ENCODE measurements at places on chromosomes 2 and 18.
A peak's percentile ranks its signal among the peaks of the same experiment; 100 is the strongest.

- peak; percentile 49 for DNase-seq
These were observed 98.8 kb downstream of the TRABD2A start for GRCh38 chr2:84781942-84782716.

DNA sequence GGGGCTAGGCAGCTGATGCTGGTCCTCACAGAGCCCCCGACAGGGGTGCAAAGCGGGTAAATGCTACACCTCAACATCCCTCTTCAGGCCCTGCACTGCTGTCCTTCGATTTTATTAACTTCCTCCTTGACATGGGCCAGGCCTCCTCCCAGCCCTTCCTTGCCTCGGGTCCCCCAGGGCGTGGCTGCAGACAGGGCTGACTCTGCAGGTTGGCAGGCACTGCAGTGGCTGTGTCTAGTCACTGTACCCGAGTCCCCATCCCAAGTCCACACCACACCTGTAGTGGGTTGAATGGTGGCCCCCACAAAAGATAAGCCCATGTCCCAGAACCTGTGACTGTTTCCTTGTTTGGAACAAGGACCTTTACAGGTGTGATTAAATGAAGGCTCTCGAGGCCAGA, 140.2 kb downstream of the TWIST2 start:
- no peak for DNase-seq

- no peak for DNase-seq
These were observed 14.2 kb downstream of the GALNT5 start for GRCh38 chr2:157271590-157272203.

DNA sequence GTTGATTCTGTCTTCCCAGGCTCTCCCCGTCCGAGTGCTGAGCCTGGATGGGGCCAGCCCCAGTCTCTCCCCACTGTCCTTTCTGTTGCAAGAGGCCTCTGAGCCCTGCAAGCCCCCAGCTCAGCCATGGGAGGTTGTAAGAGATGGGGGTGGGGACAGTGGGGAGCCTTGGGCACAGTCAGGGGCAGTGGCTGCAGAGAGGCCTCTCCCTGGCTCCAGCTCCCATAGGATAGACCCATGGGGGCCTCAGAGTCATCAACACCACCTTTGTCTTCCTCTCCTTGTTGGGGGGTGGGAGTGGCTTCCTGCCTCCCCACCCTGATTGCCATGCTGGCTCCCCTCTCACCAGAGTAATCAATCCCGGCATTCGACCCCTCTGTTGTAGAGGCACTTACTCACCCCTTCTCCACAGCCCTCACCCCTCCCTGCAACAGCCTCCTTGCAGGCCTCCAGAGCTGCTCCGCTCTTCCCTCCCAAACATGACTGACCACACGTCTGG, 37.5 kb upstream of the NPAS2 start:
- DNase-seq: no peak

- no peak for DNase-seq
These were observed 190.1 kb downstream of the LNPK start for GRCh38 chr2:175811971-175812370.

DNA sequence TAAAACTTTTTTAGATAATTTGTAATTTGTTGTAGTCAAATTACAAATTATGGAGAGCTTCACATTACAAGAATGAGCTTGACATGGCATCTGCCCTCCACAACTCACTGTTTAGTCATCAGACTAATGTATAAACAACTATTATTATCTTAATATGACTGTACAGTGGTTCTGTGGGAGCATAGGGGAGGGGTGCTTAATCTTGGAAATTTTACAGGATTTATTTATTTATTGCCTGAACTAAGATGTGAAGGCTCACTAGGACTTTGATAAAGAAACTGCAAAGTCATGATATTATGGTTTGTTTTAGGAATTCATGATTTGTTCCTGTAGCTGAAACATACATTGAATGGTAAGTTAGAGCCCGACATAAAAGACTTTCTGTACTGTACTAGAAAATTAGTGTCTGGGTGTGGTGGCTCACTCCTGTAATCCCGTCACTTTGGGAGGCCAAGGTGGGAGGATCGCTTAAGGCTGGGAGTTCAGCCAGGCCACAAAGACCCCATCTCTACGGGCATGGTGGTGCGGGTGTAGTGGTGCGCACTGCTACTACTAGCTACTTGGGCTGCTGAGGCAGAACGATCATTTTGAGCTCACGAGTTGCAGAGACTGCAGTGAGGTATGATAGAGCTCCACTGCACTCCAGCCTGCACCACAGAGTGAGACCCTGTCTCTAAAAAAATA, 2.1 kb downstream of the MARCHF7 start:
- DNase-seq: no peak

DNA sequence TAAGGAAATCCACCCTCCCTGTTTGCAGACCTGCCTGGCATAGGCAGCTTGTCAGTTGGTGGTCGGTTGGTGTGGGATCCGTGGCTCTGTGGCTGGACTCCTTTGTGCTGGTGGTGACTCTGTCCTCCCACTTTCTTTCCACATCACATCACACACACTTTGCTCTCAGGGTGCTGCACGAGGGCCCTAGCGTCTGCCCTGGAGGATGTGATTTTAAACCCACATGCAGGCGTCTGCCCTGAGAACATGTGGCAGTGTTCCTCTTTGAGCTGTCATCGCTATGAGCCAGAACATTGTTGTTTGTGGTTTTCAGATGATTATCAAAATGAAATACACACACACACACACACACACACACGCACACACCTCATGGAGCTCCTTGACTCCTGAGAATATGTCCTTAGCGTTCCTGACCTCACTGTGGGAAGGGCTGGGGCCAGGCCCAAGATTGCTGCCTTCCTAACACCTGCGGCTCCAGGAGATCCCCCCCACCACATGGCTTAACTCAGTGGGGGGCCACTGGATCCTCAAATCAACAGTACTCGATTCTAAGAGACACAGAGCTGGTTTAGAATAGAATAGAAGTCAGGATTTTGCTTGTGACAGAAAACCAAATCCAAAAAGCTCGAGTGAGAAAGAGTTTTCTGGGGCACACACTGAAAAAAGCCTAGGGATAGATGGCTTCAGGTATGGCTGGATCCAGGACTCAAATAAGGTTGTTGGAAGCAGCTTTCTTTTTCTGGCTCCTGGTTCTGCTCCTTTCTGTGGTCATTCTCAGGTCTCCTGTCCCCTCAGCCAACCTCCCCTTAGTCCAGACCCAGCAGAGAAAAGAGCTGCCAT, 54.8 kb downstream of the RTP5 start:
- peak; percentile 16 for DNase-seq

GRCh38 chr2:121534007-121534406, 3.3 kb downstream of the RNU4ATAC start:
- no peak for DNase-seq

DNA sequence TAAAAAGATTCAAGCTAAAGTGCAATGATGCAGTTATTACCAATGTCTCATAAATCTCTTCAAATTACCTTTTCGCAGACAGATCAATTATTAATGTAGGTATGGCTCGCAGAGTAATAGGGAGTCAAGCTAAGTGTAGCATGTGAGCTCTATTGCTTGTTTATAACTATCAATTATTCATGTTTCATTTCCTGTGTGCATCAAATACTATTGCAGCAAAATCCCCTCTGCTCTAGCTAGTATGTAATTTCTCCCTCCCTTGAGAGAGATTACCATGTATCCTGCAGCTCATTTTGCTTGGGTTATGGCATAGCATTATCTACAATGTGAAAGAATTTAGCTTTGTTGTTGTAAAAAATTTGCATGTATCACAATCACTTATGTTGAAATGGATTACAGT, 65.6 kb upstream of the SCN1A start:
- DNase-seq: no peak

DNA sequence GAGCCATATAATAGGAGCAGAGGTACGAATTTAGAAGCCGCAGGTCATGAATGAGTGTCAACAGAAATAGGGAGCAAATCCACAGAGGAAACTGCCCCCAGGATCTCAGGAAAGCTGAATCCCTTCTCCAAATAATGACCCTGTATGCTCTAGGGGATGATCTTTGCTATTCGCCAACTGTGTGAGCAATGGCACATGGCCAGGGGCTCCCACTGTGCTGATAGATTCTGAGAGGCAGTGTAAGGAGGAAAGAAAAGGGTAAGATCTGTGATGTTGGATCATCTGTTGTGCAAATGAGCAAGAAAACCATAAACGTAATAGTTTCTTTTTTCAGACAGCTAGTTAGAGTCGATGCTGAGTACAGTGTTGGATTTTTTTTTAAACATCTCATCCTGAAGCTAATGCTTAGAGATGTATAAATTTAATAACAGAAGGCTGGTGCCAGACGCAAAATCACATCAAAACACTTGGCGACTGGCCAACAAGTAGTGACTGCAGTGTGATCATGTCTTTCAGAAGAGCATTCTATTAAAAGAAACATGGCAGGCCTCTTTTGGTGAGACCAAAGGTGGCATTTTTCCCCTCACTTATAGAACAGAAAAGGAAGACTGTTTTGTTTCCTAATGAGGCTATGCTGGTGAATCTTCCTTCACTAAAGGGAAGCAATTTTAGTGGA, 77.4 kb downstream of the ABCA12 start:
- no peak for DNase-seq

DNA sequence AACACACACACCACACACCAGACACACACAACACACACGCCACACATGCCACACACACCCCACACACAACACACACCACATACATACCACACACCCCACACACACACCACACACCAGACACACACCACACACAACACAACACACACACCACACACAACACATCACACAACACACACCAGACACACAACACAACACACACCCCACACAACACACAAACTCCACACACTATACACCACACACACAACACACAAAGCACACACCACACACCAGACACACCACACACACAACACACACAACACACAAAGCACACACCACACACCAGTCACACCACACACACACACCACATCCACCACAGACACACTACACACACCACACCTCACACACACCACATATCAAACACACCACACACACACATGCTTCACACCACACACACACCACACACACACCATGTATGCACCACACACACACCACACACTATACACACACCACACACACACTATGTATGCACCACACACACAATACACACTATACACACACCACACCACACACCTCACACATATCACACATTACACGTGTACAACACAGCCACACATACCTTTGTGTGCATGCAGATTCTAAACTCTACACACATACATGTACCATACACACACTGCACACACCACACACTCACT, 72.2 kb downstream of the TMEM18 start:
- DNase-seq: no peak

- peak; percentile 56 for DNase-seq
These were observed 605 bp downstream of the REV1 start for GRCh38 chr2:99489063-99489760.

DNA sequence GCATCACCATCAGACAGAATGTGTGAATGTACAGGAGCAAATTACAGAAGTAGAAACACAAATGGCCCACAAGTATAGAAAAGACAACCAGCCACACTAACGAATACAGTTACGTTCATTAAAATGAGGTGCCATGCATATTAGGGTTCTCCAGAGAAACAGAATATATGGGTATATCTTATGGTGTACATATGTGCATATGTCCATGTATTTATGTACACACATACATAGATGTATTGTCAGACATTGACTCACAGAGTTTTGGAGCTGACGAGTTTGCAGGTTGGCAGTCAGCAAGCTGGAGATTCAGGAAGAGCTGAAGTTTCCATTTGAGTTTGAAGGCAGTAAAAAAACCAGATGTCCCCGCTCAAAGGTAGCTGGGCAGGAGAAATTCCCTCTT, 33.0 kb downstream of the COPS9 start:
- no peak for DNase-seq

GRCh38 chr18:37138456-37138855, 309.5 kb downstream of the KIAA1328 start:
- no peak for DNase-seq

GRCh38 chr18:34223893-34224422, 755 bp downstream of the NOL4 start:
- DNase-seq: no peak

DNA sequence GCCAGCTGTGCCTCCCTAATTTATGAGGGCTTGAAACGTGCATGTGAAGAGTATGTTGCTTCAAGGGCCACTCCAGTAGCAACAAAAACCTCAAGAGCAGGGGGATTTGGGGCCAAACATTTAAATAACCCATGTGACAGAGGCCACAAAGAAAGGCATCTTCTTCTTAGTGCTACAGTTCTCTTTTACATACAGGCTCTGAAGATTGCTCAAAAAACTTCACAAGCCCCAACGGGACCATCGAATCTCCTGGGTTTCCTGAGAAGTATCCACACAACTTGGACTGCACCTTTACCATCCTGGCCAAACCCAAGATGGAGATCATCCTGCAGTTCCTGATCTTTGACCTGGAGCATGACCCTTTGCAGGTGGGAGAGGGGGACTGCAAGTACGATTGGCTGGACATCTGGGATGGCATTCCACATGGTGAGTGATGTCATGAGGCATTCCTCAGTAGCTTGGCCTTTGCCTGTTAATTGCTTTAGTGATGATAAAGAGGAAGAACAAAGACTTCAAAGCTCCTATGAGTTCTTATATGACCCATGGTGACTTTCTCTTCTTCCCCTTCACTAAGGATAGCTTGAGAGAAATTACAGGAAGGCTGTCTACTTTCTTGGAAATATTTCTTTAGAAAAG, 40.1 kb downstream of the NRP2 start:
- no peak for DNase-seq

- DNase-seq: no peak
These were observed 187.4 kb downstream of the BCL2 start for GRCh38 chr18:63131959-63132818.
